ENCODE measurements at places on chromosomes 11 and 22. TPM values are rescaled to one million over a fixed set of nuclear protein-coding genes. Genes with fewer than 3 reads are reported as not detected.

- DNase-seq = no peak
Measured at GRCh38 chr11:85590848-85591483, 36.2 kb downstream of the DLG2 start.

Gene CSNK2A3
- total RNA-seq = 2.2 TPM

Gene PRMT3
- total RNA-seq = 33.2 TPM

Gene TRIM6
- 0.97 TPM for total RNA-seq

Gene SLCO2B1
- total RNA-seq = not detected

DNA sequence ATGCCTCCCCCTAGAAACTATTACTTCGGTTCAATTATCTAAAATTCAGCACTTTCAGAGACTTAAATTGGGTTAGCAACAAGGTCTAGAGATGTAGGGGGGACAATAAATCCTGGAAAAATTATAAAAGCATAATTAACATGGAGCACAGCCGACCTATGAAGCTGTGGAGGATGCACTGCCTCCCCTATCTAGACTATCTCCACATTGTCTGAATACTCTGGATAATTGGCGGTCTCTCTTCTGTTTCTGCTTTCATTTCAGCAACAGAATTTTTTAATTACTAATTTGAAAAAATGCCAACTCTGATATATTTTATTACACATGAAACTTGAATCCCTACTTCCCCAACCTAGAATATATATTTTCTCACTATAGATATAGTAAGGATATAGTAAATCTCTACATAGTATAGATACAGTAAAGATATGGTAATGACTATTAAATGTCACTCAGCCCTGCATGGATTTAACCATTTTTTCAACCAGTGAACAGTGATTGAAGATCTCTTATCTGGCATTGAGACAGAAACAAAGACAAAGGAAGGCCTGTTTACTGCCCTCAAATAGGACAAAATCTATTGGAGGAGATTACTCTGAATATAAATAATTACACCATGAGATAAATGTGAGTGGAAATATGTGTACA, 157.6 kb downstream of the BLID start:
- no peak for DNase-seq

- DNase-seq = peak; percentile 82
Measured at GRCh38 chr11:119481021-119481666, 58.2 kb upstream of the THY1 start.

Gene BEST1
- 0.41 TPM for total RNA-seq

- DNase-seq = no peak
Measured at GRCh38 chr11:3138178-3139085, 26.7 kb downstream of the OSBPL5 start.

Gene APOL5
- not detected for total RNA-seq
